ENCODE measurements at places on chromosomes 13 and 19.

DNA sequence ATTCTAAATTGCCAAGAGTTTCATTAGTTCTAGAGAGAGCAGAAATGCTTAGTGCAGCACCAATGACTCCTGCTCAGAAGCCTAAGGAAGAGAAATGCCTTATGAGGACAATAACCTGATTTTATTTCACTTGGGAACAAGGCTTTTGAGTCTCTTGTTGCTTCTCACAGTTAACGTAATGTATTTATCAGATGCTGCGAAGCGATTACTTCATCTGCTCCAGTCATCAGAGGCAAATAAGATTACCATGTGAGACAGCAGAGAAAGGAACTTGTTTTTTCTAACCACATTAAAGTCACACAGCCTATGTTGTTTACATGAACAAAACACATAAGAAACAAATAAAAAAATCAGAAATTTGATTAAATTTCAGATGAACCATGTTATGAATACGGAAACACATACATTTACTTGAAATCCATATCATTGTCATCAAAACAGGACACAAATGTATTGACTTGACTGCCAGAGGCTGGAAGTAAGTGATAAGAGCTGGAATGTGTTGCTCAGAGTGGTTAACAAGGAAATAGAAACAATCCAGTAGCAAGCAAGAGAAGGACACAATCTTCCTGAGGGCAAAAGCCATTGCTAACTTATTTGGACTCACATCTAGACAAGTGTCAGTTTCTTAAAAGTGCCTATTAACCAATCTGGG, 147.3 kb downstream of the LHFPL6 start:
- no peak for DNase-seq

DNA sequence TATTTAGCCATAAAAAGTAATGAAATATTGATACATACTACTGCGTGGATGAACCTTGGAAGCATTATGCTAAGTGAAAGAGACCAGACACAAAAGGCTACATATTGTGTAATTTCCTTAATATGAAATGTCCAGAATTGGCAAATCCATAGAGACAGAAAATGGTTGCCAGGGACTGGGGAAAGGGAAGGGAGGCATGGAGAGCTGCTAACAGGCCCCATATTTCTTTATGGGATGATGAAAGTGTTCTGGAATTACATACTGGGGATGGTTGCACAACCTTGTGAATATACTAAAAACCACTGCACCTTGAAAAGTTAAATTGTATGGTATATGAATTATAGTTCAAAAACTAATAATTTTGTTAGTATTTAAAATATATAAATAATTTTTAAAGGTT, 3.6 kb downstream of the IFT88 start:
- DNase-seq: no peak

DNA sequence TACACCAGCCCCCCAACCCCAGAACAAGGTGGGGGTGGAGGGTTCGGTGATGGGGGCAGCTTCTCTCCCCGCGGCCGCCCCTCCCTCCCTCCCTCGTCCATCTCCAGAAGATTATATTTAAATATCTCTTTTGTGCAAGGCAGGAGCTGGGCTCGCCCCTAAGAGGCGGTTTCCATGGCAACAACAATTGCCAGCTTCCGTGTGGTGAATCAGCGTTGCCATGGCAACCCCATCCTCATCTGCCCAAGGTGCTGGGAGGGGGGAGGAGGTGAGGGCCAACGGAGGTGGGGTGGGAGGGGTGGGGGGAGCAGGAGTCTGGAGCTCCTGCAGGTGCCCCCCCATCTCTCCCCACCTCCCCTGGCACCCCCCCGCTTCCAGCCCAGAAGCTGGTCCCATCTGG, 46.4 kb downstream of the CELF5 start:
- DNase-seq: no peak

- DNase-seq: no peak
Measured at GRCh38 chr13:93467175-93467574, 240.6 kb downstream of the GPC6 start.

GRCh38 chr13:95275322-95276036, 25.8 kb downstream of the ABCC4 start:
- no peak for DNase-seq

- no peak for DNase-seq
Measured at GRCh38 chr13:103671547-103671946, 605.3 kb upstream of the SLC10A2 start.

GRCh38 chr13:48723168-48723567, 69.4 kb downstream of the CYSLTR2 start:
- no peak for DNase-seq

DNA sequence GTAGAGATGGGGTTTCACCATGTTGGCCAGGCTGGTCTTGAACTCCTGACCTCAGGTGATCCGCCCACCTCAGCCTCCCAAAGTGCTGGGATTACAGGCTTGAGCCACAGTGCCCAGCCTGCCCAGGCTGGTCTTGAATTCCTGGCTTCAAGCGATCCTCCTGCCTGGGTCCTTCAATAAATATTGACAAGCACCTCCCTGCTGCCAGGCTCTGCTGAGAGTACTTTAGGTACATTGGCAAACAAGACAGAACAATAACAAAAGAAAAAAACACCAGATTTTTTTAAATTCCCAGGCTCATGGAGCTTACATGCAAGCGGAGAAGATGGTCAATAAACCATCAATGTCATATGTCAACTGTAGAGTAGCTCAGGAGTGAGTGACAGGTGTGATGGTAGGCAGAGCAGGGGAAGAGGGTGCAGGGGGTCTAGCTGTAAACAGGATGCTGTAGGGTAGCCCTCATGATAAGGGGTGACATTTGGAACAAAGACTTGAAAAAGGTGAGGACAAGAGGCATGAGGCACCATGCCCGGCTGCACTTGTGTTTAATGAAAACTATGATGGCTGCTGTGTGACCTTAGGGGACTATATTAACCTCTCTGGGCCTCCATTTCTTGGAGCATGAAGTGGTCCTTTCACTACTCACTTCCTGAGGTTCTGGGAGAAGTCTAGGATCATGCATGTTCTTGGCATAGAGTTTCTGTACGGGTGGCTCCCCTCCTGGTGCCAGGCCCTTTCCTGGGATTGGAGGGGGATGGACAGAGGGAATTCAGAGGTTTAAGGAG, 19.6 kb downstream of the SULT2B1 start:
- DNase-seq: no peak

DNA sequence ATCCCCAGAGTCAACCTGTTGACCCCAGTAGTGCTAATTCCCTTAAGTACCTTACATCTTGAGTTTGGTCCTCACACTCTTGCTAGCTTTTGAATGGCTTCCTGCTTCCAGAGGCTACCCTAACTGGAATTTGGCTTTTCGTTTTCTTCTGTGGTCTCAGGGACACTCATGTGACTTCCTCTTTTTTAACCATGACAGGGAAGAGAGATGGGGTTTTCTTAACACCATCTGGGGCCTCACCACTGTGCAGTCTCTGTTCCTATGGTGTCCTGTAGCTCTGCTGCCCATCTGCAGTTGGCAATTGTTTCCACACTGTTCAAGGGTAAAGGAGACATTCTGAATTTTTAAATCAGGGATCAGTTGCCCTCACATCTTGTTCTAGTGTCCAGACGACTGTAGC, 66.7 kb downstream of the SLC10A2 start:
- no peak for DNase-seq

DNA sequence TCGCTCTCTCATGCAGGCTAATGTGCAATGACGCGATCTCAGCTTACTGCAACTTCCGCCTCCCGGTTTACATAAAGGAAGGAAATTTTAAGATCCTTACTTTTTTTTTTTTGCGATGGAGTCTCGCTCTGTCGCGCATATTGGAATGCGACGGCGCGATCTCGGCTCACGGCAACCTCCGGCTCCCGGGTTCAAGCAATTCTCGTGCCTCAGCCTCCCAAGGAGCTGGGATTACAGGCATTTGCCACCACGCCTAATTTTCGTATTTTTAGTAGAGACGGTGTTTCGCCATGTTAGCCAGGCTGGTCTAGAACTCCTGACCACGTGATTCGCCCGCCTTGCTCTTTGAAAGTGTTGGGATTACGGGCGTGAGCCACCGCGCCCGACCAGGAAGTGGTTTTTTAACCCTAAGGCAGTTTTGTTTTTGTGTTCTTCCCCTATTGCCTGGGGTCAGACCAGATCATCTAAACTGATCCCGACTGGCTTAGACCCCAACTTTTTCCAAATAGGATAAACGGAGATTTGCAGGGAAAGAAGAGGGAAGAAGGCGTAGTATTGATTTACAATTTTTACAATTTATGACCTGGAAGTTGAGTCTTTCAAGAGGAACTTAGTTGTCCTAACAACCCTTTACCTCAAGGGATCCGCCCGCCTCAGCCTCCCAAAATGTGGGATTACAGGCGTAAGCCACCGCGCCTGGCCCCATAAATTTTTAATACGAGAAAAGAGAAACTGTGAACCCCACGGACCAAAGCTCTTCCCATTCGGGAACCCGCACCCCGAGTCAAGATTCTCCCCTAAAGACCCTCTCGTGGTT, 142.0 kb downstream of the ZNF737 start:
- no peak for DNase-seq

- DNase-seq: no peak
Measured at GRCh38 chr19:56341948-56342347, 27.3 kb upstream of the ZSCAN5A start.

GRCh38 chr19:29806098-29806866, 5.5 kb upstream of the CCNE1 start:
- DNase-seq: no peak

DNA sequence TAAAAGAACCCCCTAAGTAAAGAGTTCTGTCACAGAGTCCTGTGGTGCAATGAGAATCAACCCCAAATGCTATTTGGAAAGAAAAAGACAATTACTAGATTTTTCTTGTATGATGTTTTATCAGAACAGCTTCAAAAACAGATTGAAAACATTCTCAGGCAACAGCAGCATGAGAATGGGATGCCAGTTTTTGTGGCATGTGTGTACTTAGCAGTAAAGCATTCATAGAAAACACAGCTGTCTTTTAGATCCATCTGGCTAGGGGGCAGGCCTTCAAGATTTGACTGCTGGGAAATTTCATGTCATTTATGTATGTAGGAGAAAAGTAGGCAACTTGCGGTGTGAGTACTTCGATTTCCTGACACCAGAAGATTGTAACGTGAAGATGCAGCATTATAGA, 170.5 kb upstream of the HTR2A start:
- no peak for DNase-seq

DNA sequence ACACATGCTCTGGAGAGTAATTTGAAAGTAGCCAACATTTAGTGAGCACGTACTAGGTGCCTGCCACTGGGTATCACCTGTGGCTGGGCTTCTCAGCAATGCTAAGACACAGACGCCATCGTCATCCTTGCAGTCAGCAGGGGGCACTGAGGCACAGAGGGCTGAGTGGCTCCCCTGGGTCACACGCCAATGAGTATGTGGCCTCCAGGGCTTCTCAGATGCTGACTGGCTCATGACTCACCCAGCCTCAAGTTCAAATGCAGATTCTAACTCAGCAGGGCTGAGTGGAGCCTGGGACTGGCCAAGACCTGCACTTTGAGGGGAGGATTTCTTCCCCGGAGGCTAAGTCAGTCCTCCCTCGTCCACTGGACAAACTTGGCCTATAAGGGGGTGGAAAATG, 115.1 kb upstream of the CACNA1A start:
- DNase-seq: no peak

- no peak for DNase-seq
Measured at GRCh38 chr13:30148786-30149185, 158.6 kb downstream of the KATNAL1 start.
